H1 (cell line): ENCODE measurements at places on chromosomes 4 and X. TPM values are rescaled to one million over a fixed set of nuclear protein-coding genes. Genes with fewer than 3 reads are reported as not detected.

DNA sequence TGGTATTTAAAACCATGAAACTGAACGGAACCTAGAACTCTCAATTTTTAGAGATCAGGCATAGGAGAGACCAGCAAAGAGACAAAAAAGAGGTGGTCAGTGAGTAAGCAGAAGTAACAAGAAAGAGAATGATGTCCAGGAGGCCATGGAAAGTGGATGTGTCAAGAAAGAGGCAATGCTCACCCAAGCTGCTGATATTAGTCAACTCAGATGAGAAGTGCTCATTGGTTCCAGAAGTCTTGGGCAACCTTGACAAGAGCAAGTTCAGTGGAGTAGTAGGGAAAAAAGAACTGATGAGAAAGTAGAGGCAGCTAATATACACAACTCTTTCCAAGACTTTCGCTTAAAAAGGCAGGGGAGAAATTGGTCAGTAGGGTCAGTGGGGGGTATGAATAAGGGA is 23.0 kb upstream of the CCDC149 start:
- no peak for DNase-seq

The XK gene
- total RNA-seq, result 0.84 and 1.1 TPM in 2 replicates

GRCh38 chrX:106247162-106247561 is 79.1 kb downstream of the PWWP3B start:
- no peak for DNase-seq

The COL25A1 gene
- total RNA-seq, result 4.5 and 8.3 TPM in 2 replicates

- DNase-seq, result no peak
These were observed 41.0 kb downstream of the UGT2B28 start for GRCh38 chr4:69321153-69321729.

DNA sequence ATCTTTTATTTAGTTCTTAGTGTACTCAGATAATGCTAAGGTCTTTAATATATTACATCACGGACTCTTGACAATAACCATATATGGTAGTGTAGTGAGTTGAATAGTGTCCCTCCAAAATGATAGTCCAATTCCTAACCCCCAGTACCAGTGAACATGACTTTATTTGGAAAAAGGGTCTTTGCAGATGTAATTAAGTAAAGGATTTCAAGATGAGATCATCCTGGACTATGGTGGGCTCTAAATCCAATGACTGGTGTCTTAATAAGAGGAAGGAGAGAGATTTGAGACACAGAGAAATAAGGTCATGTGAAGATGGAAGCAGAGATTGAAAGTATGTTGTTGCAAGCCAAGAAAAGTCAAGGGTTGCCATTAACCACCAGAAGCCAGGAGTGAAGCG is 236.5 kb upstream of the DIPK2B start:
- DNase-seq, result no peak

The PASD1 gene
- 0.09 TPM in 1 of 2 replicates, not detected in the other for total RNA-seq

- no peak for DNase-seq
These were observed 92.9 kb upstream of the USP38 start for GRCh38 chr4:143091862-143092261.

- no peak for DNase-seq
These were observed 24.1 kb upstream of the MTM1 start for GRCh38 chrX:150544222-150544787.

DNA sequence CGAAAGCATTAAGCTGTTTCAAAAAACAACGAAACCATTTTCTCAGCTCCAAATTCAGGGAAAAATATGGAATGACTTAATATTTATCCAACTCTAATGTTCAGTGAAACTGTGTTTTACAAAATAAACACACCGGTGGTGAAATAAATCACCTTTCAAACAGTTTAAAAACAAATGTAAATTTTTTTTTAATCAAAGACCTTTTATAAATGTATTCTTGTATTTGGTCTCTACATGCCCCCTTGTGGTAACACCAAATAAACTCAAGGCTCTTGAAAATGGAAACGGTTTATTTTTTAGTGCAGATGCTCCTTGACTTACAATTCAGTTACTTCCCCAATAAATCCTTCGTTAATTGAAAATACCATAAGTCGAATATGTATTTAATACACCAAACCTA is 45.8 kb upstream of the ITM2A start:
- DNase-seq, result no peak

DNA sequence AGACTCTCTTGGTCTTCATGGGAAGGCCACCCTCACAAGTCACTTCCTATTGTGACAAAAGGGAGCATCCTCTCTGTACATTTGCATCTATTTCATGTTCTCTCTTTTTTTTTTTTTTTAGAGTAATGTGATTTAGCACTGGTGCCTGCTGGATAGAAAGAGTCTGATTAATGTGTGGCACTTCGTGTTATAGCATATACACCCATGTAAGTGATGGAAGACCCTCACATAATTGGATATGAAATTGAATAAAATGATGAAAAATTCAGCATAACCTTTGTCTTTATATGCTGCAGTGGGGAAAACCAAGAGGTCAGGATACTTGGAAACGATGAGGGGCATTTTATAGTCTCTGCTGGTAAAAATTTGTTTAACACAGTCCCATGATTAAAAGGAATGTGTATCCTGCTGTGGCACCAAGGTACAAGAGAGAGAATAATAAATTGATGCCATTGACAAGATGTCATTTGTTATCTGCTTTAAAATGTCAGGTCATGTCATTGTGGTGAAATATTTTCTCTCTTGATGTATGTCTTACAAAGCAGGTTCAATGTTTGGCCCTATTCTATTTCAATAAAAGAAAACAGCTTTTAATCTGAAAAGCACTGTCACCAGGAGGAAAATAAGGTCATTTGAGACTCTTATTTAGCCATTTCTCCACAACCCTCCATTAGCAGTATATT is 1115.4 kb downstream of the STPG2 start:
- DNase-seq, result no peak

DNA sequence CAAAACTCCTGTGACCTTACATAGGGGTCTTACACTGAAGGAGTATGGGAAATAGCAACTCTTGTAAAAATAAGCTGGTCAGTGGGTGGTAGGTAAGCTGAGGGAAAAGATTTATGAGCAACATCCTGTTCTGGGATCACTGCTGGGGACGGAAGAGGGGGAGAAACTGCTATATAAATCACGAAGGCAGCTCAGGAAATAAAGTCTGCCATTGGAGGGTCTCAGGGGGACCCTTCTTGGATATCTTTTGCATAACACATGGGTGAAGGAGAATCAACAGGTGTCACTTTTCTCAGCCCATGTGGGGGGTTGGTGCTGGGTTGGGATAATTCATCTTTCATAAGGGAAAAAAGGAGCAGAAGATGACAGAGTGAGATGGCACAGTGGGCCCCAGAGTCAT is 33.7 kb downstream of the AFF1 start:
- DNase-seq, result no peak

The CYSLTR1 gene
- total RNA-seq, result 0.09 TPM in 1 of 2 replicates, not detected in the other

The KLF8 gene
- total RNA-seq, result 9.8 and 11.5 TPM in 2 replicates

The ARHGAP10 gene
- total RNA-seq, result 6.0 and 6.1 TPM in 2 replicates

DNA sequence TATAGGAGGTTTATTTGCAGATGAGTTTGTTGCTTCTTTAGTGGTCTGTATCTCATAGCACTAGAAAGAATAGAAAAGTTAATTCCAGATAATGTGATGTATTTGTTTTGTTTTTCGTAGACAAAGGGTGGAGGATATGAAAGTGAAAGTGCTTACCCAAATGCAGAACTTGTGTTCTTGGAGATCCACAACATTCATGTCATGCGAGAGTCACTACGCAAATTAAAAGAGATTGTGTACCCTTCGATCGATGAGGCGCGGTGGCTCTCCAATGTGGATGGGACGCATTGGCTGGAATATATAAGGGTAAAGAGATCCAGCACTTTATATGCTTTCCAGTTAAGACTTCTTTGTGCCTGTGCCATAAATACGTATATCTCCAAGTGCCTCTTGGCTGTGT is 43.3 kb downstream of the MTMR1 start:
- DNase-seq, result no peak

The XPNPEP2 gene
- total RNA-seq, result 0.25 TPM in 1 of 2 replicates, not detected in the other

DNA sequence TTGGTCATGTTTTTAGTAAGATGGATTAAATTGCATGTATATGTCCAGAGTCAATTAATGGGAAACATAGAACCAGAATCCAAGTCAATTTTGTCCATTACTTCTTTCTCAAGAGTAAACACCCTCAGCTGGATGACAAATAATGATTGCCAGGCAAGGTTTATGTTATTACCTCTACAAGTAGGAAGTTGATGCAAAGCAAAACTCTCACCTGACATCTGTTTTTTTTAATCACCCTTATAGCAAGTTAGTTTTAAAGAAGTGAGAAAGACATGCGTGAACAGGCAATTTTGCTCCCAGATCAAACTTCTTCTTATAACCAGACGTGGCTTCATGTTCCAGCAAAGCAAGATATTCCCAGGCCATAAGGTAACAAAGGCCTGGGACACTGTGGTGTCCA is 348.5 kb upstream of the FTHL17 start:
- no peak for DNase-seq

The PFKFB1 gene
- total RNA-seq, result 0.30 and 0.46 TPM in 2 replicates

DNA sequence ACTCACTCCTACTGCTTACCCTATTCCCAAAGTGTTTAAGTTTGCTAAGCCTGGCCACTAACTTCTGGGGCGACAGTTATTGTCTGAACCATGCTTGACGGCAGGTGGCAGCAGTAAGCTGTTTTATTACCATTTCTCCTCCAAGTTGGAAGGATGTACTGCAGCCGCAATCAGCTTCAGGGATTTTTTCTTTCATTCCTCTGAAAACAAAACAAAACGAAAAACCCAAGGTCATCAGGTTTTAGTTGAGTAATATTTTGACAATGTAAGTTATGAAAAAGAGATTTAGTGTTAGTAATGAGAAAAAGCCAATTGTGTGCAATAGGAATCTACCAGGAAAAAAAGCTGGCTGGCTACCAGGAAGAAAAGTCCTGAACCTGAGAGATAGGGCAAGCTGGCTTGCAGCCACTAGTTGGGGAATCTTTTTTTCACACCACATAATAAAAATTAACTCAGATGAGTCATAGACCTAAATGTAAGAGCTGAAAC is 13.2 kb upstream of the RAB9B start:
- peak; percentile 62 for DNase-seq

GRCh38 chr4:142128529-142128928 is 492.1 kb downstream of the IL15 start:
- no peak for DNase-seq

DNA sequence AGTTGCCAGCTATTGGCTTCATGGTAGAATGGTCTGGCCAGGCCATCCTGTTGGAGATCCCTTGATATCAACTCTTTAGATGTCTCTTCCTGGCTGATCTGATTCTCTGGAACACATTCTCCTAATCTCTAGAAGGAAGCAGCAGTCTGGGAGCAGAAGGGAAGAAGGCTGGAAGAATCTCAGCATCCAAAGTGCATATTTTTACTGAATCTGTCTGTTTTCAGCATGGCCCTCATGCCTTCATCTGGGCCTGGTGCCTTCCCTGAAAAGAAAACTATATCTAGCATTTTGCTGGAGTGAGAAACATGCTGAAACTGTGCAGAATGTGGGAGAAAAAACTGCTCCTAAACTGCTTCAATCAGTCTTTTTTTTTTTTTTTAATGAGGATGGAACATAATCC is 148.7 kb downstream of the REPS2 start:
- DNase-seq, result no peak

DNA sequence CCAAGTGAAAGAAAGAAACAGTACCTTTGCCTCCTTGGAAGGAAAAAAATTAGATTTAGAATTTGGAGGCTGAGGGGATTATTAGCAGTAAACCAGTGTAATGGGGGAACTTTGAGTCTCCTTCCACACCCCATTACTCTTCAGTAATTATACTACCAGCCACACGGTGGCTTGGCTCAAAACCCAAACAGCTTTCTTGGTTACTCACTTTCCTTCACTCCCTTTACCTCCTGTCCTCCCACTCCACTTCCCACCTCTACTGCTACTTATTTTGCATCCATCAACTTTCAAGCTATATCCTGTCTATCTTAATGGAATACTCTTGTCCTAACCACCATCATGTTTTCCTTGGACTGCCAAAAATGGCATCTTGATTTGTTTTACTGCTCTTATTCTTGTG is 310.6 kb upstream of the AADAT start:
- DNase-seq, result no peak

GRCh38 chrX:124223524-124223923 is 108.9 kb upstream of the TEX13D start:
- DNase-seq, result no peak

The PRRG1 gene
- 8.1 and 10.2 TPM in 2 replicates for total RNA-seq

DNA sequence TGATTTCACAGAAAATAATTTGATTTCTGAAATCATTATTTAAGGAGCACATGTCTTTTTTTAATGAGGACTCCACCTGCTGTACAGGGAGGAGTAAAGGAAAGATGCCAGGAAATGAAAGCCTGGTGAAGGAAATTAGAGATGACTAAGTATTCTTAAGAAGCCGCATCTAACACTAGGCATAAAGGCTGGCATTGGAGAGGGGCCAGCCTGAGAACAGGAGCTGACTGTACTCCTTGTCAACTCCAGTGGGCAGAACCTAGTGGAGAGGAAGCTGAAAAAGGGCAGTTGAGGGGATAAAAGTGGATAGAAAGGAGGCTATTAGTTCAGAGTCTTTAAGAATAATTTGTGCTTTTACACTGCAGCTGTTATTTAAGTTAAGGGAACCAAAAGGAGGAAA is 393.0 kb downstream of the PPP1R2C start:
- no peak for DNase-seq

- DNase-seq, result peak; percentile 63
These were observed 1.4 kb downstream of the ADGRL3 start for GRCh38 chr4:61201561-61201960.

GRCh38 chr4:26058537-26058936 is 144.5 kb downstream of the SMIM20 start:
- DNase-seq, result no peak

DNA sequence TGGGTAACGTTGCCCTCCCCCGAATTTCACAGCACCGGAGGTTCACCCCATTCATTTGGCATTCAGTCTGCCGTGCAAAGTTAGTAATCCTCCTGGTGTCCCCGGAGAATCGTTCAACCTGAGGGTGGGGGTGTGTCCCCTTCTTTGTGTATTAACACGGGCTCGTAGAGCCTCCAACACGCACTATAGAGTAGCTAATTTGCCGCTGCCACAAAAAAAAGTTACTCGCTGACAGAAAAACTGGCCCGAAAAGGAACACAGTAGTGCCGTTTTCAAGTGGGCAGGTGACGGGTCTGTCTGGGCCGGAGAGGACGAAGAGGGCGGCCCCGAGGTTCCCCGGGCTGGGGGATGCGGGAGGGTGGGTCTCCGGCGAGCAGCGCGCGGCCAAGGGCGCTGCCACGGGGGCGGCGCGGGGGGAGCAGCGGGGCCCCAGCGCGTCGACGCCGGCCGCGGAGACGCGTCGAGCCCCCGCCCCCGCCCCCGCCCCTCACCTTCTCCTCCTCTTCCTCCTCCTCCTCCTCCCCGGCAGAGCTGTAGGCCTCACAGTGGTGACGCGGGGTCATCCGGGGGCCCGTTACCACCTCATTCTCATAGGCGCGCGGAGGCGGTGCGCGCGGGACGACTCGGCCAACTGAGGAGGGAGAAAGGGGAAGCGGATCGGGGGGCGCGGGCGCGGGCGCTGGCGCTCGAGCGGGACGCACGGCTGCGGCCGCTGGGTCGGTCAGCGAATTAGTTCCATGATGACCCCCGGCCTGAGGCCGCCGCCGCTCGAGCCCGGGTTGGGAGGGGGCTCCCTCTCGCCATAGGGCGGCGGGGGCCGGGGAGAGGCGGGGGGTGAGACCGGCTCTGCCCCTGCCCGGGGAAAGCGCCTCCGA is 571 bp downstream of the CCNI start:
- peak; percentile 10 for DNase-seq

The GPC3 gene
- total RNA-seq, result 70.7 and 71.9 TPM in 2 replicates

- no peak for DNase-seq
These were observed 820.2 kb downstream of the TRIML1 start for GRCh38 chr4:188959424-188959823.

The CAPN6 gene
- 10.6 and 10.8 TPM in 2 replicates for total RNA-seq

The CT45A3 gene
- total RNA-seq, result not detected in 2 replicates

GRCh38 chr4:33386764-33387163 is 2666.6 kb downstream of the PCDH7 start:
- DNase-seq, result no peak
